ENCODE measurements at places on chromosomes 12 and 14.

DNA sequence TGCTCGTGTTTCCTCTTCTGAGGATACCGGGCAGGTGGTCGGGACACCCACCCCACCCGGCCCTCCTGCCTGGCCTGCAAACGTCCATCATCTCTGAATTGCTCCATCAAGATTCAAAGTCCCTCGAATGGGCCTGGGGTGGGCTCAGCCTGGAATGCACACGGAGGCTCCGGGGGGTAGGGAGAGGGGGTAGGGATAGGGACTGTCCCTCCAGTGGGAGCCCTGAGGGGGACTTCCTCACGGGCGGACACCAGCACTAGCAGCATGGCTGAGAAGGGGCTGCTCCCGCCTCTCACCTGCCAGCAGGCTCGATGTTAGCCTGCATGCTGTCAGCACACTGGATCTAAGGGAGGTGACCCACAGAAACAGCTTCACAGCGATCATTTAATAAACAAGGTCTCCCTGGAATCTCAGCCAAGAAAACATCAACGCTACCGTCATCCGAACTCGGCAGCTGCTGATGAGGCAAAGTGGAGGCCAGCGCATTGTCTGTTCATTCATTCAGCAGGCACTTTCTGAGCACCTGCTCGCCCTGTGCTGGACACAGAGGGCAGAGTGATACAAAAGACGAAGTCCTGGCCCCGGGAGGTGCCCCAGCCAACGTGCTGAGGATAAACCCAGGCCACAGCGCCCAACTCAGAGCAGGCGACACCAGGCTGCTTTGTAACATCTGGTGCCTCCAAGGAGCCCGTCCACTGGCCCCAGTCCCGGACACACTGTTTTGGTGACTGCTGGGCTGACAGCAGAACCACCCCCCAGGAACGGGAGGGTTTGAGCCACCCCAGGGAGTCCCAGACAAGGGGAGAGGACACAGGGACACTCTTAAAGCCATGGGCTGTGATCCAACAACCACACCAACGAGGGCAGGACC, 6.3 kb downstream of the TMEM179 start:
- DNase-seq = no peak

DNA sequence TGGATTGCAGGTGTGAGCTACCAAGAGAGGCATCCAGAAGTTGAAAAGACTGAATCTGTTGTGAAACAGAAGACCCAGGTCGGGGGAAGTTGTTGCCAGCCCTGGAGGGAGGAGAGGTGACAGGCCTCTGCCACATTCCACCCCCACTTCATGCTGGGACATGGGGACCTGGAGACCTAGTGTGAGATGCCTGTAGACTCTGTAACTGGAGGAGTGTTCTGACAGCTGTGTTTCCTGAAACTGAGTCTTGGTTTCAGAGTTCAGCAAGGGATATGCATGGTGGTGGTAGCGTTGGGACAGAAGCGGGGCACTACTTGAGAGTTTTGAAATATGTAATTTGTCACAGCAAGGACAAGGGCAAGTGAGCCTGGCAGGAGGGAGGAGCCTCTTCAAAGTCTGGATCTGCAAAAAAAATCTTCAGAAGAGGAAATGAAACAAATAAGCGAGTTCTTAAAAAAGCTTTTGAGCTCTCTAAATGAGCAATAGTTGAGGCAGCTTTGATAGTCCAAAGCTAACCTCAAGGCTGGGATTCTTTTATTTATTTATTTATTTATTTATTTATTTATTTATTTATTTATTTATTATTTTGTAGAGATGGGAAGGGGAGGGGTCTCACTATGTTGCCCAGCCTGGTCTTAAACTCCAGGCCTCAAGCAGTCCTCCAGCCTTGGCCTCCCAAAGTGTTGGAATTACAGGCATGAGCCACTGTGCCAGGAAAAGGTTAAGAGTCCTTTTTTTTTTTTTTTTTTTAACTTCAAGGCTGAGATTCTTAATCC, 58.9 kb upstream of the EEA1 start:
- no peak for DNase-seq

DNA sequence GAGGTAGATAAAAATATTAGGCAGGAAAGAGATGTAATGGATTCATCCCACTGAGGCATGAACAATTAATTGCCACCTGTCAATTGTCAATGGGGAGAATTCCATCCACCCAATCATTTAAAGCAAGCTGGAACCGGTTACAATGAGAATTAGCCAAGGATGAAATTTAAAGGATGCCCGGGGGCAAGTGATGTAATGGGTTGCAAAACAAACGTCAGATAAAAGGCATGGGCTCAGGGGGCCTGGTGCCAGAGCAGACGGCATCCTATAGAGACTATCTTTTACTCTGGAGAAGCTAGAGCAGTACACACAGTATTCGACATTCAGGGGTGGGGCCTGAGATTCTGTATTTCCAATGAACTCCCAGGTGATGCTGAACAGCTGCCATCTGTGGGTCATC, 80.5 kb upstream of the ZFP36L1 start:
- no peak for DNase-seq

GRCh38 chr14:93269341-93270068, 62.4 kb downstream of the UBR7 start:
- no peak for DNase-seq

DNA sequence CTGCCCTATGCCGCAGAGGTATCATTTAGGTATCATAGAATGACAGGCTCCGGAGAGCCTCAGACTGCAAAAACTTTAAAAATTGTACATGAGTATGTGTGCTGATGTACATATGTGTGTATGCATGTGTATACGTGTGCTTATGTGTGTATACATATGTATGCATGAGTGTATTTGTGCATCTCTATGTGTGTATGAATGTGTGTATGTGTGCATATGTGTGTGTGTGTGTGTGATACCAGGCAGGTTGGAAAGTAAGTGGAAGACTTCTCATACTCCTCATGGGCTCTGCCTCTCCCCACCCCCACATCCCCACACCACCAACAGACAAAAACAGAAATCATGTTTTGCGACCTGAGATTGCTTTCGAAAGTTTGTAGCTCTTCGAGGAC, 621 bp upstream of the TMEM117 start:
- DNase-seq = no peak

DNA sequence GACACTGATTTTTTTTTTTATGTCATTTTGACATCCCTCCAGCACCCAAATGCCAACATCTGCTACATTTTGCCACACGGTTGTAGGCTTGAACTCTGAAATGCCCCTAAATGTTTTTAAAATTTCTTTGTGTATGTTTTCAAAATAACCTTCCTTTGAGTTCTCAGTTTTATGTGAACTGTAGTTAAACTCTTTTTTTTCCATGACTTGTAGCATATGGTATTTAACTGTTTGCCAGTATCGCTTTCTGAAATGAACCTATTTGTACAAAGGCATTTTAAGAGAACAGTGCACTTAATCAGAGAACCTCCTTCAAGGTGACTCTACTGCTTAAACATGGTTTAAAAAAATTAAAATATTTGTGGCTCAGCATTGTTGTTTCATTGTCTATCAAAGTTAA, 61.5 kb downstream of the PDE3A start:
- no peak for DNase-seq

DNA sequence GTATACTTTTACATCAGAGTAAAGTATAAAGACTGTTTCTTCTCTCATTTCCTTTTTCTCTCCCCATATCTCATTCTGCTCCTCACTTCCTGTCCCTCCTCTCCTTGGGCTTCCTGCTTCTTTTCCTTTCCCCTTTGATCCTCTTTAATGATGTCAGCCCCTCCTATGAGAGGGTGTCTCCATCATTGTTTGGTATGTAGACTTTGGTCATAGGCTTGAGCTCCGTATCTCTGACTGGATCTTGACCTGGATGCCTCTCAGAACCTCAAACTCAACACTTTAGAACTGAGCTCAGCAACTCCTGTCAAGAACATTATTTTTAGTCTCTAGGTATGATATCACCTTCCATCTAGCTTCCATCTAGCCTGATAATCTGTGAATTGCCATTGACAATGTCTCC, 50.3 kb downstream of the AKAP6 start:
- no peak for DNase-seq

GRCh38 chr14:99138999-99139865, 132.8 kb downstream of the BCL11B start:
- no peak for DNase-seq

DNA sequence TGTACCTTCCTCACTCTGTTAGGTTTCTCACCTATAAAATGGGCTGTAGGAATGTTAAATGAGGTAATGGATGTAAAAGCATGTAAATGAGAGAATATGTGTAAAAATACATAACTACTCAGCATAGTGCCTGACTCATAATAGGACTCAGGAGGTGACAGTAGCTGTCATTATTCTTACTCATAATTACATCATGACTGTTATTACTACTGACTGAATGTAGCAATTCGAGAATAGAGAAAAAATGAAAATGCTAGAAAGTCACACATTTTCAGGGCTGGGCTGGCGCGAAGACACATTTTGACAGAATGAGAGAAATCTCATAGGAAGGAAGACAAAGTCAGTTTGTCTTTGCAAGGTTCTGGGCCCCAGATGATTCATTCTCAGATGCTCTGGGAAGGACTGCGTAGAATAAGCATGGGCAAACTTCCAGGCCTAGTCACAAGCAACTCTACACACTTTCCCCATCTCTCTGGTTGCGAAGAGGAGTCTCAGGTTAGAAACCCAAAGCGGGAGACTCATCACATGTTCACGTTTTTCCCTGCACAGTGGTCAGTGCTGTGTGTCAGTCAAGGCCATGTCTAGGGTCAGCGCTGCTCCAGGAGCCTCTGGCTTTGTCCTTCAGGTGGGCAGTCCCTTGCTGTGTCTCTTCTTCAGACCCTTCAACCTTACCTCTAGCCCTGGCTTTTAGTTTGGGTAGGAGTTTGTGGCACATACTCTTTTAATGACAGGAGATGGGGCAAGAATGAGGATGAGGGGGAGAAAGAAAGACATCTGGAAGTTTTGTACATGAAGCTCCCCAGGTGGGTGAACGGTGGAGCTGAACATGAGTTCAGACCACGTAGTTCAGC, 8.4 kb downstream of the GPRC5A start:
- DNase-seq = peak; percentile 52

DNA sequence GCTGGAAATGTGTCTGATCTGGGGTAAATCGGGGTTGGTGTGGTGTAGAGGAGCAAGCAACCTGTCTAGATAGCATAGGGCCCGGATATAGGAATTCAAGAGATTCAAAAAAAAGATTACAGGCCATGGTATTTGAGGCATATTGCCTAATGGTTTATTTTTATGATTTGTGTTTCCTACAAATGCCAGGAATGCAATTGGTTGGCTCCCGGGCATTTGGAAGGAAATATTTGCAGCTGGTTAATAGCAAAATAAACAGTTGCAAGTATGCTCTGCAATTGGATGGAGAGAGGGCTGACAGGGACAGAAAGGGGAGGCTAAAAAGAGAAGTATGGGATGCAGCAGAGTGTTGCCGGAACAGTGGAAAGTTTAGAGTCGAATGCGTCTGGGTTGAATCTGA, 315.6 kb upstream of the ATP2B1 start:
- DNase-seq = no peak

DNA sequence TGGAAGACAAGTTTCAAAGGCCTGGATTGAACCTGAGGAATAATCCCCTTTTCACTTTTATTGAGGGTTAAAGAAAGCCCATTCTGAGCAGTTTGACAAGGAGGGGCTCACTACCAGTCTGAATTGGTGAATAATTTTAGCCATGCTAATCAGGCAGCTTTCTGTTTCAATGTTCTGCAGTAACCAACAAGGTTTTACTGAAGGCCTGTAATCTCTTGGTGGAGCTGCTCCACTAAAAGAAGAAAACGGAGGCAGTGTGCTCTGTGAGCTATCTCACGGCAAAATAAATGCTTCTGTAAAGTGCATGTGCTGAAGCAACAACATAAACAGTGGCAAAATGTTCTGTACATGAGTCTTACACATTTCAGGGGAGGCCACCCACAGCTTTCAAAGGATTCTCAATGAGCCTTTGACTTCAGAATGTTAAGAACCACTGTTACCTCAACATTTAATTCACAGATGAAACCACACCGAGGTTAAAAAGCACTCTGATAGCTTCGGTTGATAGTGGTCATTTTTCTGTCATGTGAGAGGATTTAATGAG, 111.2 kb downstream of the LRIG3 start:
- no peak for DNase-seq

DNA sequence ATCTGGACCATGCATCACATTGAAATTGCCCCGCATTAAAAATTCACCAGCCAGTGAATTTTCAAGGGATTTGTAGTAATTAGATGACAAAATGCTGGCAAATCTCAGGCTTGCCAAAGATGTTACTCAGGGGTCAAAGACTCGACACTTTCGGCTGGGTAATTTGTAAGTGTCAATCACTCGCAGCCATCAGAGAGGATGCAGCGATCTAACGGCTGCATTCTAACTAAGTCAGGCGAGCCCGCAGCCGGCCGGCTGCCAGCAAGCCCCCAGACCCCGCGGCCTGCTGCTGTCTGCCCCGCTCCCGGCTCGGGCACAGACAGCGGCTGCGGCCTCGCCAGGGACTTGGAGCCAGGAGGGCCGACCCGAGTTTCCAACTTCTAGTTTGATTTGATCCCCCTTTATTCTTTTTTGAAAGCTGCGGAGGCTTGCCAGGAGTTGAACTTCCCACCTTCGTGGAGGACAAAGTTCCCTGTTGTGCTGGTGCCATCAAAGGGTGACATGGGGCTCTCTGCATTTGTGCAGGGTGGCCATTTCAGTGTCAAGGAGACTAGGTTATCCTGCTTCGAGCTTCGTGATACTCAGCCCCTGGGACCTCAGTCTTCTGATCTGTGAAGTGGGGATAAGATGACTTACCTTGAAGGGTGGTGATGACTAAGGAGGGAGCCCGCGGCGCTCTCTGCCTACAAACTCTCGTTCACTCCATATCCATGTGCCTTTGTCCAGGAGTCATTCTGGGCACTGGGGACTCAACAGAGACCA, 169.9 kb downstream of the RBM19 start:
- no peak for DNase-seq

- DNase-seq = no peak
Observed at GRCh38 chr12:79690142-79690637, 574 bp downstream of the PAWR start.

- DNase-seq = no peak
Observed at GRCh38 chr14:79842270-79842669, 369.0 kb downstream of the DIO2 start.

- no peak for DNase-seq
Observed at GRCh38 chr14:60222820-60223219, 26.2 kb upstream of the PPM1A start.

DNA sequence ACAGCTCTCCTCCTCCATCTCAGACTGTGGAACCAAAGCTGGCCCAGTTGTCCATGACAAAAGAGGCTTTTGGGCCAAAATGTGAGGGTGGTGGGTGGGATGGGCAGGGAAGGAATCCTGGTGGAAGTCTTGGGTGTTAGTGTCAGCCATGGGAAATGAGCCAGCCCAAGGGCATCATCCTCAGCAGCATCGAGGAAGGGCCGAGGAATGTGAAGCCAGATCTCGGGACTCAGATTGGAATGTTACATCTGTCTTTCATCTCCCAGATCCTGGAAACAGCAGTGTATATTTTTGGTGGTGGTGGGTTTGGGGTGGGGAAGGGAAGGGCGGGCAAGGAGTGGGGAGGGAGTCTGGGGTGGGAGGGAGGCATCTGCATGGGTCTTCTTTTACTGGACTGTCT, 11.8 kb upstream of the TAMALIN start:
- no peak for DNase-seq

- DNase-seq = no peak
Observed at GRCh38 chr12:96422192-96422591, 22.0 kb upstream of the CDK17 start.

DNA sequence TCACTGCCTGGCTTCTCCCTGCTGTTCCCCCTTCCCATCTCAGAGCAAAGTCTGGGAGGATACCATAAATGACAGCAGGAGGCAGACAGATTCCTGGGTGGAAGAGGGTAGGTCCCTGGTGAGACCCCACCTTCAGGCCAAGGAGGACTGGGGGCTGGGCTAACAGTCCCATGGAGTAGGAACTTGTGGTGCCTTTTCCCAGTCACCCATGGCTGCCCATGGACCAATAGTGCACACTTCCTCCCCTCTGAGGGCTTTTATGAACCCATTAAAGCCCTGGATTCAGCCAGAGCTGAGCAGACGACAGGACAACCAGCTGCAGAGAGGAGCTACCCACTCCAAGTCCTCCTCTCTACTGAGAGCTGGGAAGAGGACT, 36.6 kb upstream of the OR5AU1 start:
- no peak for DNase-seq

Measured in activated CD4-positive, alpha-beta T cell treated with anti-CD3 and anti-CD28 coated beads, Interleukin-2, amount 50 U/mL, for 24 hours (primary cell).